SJCRH30 (cell line): ENCODE measurements at places on chromosomes 4 and X.
A peak's percentile ranks its signal among the peaks of the same experiment; 100 is the strongest.

GRCh38 chr4:127548990-127549925 is 83.5 kb upstream of the INTU start:
- DNase-seq: no peak

DNA sequence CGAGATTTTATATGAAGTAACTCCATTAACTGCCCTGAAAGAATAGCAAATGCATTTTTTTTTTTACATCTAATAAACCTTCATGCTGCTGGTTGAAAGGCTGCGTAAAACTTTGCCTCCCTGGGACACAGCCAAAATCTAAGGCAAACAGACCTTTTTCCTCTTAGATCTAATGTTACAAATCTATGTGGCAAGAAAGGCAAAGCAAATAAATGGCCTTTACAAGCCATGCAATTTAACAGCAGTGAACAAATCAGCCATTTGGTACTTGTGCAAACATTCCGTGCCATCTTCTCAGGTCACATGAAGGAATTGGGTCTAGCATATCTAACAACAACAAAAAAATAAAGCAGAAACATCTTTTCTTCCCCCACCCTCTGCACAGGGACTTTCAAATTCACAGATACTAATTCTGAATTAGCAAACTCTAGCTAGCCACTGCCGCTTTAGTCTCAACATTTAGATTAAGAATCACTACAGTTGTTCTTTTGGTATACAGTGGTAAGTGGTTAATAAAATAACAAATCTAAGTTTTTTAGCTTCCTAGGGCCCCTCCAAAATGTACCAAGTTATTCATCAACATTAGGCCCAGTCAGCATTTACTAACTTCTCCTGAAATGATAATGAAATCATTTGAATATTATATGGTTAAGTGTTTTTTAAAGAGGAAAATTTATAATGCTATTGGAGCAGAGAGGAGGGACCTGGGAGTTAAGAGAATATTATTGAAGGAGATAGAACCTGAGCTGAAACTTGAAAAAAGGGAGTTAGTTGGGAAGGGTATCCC is 593.8 kb downstream of the SMARCA1 start:
- no peak for DNase-seq

GRCh38 chr4:128242601-128243000 is 45.0 kb downstream of the PGRMC2 start:
- no peak for DNase-seq

GRCh38 chr4:35105486-35105885 is 1138.8 kb downstream of the ARAP2 start:
- no peak for DNase-seq

- DNase-seq: no peak
Measured at GRCh38 chr4:14293582-14293981, 666.1 kb upstream of the BOD1L1 start.

- DNase-seq: no peak
Measured at GRCh38 chr4:77187322-77187721, 30.3 kb downstream of the CCNG2 start.

- DNase-seq: peak; percentile 32
Measured at GRCh38 chrX:15761564-15762191, 23.6 kb downstream of the CA5B start.
